ENCODE measurements at places on chromosomes 13 and 19.

- DNase-seq: no peak
Measured at GRCh38 chr19:29918891-29919290, 23.1 kb upstream of the URI1 start.

DNA sequence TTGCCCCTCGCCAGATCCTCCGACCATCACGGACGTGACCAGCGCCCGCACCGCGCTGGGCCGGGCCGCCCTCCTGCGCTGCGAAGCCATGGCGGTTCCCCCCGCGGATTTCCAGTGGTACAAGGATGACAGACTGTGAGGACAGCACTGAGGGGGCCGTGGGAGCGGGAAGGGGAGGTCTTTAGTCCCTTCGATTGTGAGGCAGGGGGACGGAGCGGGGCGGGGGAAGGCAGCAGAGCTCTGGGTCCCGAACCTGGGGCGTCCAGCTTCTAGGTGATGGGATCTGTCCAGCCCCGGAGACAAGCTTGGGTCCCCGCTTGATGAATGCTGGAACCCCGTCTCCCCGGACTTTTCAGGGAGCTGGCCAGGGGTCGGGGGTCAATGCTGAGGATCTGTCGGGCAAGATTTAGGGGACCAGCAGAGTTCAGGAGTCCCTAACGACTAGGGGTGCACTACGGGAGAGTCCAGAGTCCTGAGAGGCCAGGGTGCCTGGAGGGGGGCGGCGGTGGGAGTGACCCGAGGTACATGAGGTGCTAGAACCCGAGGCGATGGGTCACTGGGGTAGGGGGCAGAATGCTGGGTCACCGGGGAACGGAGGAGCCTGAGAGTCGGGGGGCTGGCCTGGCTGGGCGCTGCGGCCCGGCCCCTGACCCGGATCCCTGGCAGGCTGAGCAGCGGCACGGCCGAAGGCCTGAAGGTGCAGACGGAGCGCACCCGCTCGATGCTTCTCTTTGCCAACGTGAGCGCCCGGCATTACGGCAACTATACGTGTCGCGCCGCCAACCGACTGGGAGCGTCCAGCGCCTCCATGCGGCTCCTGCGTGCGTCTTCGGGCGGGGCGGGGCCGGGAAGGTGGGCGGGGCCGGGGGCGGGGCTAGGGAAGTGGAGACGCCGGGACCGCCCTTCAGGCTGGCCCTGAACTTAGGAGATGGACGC is 14.6 kb downstream of the VSIG10L start:
- peak; percentile 67 for DNase-seq

DNA sequence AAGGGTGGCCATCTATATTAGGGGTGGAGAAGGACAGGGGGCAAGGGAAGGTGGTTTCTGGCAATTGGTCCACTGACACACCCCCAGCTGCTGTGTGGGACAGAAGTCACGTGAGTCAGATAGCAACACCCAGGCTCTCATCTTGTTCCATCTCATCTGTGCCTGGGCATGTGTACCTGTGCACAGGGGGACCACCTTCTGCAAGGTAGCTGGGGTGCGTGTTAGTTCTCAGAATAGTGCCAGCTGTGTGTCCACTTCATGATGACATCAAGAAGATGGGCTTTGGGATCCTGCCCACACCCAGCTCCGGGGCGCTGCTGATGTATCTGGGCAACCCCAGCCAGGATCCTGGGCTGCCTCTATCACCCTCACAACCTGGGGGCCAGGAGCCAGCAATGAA is 38.6 kb downstream of the COL4A2 start:
- DNase-seq: no peak

DNA sequence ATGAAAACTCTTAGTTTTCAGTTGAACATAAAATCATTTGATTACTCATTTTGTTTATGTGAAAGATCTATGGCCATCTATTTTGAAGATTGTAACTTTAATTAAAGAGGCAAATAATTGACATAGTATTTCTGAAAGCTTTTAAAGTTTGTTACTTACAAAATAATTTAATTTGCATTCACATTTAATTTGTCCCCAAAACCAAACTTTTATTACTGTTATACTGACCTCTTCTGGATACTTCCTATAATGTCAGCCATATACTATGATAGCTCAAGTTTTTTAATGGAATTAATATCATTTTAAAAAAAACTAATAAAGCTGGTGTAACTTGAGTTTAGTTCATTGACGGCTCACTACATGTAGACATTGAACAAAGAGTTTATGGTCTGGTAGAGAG is 4.9 kb upstream of the SGCG start:
- DNase-seq: no peak

- DNase-seq: peak; percentile 7
Measured at GRCh38 chr13:28494504-28494777, 487 bp downstream of the FLT1 start.

DNA sequence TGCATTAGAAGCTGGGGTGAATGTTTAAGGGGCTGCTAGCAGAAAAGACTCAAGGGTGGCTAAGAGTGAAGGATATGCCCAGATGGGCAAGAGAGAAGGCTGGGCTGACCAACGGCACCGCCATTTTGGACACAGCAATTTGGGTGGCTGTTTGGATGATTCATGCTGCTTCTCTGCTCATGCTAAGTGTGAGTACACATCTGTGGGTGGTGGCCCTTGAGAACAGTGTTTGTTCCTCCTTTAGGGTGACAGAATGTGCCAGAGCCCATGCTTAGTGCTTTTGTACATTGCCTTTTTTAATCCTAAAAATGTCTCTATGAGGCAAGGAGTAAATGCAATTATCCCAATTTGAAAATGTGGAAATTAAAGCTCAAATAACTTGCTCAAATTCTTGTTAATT is 9.8 kb downstream of the CBY2 start:
- no peak for DNase-seq

DNA sequence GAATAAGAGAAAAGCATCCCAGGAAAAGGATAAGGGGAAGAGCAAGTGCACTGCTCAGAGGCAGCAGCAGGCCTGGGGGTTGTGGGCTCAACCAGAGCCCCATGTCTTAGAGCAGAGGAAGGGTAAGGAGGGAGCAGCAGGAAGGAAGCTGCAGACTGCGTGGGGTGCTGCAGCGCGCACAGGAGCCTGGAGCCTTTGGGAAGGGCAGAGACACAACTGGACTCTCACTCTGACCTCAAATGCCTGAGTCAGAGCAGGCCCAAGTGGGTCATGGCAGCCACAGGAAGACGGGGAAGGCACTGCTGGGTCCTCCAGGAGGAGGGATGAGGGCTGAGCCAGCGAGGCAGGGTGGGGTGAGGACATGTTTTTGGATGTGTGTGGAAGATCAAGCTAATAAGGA is 31.6 kb downstream of the SIGLEC7 start:
- DNase-seq: no peak

DNA sequence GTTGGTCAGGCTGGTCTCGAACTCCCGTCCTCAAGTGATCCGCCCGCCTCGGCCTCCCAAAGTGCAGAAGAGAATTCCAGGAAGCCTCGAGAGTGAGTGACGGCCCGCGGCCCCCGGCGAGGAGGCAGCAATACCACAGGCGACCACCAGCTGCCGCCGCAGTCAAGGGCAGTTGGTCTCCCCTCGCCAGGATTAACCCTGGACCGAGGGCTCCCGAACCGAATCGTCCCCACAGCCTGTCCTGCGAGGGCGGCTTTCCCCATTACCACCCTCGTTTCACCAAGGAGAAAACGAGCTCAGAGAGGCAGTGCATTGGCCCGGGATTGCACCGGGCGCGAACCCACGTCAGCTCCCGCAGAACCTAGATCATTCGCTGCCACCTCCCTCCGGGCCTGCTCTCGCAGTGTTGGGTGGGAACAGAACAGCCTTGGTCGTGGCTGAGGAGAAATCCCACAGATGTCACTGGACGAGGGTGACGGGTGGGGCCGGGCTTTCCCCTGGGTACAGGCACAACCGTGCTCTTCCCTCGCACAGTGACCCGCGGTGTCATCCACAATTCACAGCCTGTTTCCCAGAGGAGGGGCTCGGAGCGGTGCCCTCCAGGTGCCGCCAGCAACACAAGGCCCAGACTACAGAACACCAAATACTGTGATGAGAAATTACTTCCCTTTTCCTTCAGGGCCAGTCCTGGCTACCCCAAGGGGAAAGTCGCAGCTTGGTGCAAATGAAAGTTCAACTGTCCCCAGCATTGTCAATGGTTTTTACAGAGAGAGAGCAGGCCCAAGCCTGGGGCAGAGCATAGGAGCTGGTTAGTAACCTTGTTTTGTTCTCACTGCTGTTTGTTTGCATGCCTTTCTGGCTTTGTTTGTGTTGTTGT is 24.8 kb downstream of the C2CD4C start:
- DNase-seq: no peak

GRCh38 chr13:40770609-40770933 is 419 bp downstream of the MRPS31 start:
- no peak for DNase-seq

DNA sequence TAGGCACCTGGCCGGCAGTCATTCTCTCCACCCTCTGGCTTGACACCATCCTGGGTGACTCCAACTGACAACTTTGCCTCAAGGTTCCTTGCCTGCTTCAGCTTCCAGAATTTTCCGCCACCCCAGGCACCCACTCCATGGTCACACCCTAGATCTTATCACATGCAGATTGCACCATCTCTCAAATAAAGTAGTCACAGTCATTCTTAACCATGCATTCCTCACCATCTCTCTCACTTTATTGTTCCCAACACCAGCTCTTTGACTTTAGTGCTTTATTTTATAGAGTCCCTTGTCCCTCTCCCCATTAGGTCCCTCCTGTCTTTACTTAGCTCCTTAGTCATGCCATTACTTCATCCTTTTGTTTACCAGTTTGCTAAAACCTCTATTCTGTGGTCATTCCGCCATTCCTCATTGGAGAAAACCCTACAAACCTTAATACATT is 351.7 kb downstream of the SPRY2 start:
- DNase-seq: no peak

DNA sequence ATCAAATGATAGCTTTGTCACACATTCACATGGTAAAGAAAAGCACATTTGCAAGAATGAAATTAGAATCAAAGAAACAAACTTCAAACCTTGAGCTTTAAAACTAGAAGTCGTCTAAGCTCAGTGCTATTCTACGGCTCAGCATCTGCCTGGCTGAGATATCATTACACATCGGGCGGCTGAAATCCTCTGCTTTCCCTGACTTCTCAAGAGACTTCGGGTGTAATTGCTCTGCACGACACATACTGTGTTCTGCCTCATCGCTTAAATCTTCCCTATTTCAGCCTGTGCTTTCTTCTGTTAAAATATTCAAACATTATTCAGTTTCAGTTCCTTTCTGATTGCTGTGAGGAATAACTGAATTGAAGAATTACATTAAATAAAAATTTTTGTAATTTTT is 265.3 kb downstream of the NALCN start:
- no peak for DNase-seq

- peak; percentile 13 for DNase-seq
Measured at GRCh38 chr19:10603873-10604459, 16.9 kb upstream of the AP1M2 start.

- no peak for DNase-seq
Measured at GRCh38 chr13:110284779-110285484, 22.0 kb downstream of the COL4A1 start.

GRCh38 chr13:45092663-45093062 is 27.6 kb upstream of the GTF2F2 start:
- no peak for DNase-seq
